ENCODE measurements at places on chromosomes 16 and 17.

DNA sequence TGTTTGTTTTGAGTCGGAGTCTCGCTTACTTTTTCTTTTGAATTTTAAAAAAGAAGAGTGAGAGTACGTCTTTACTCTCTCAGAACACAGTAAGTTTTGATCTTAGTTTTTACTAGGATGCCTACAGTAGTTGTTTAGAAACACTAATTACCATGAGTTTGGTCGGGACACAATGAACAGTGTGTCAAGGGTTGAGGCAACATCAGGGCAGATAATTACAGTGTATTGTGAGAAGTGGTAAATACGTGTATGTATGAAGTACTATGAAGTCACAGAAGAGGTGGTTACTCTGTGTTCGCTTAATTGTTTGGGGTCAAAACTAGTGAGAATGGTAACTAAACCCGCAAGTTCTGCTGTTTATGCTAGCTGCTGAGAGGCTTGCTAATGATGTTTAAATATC is 18.2 kb downstream of the PAFAH1B1 start:
- no peak for DNase-seq

DNA sequence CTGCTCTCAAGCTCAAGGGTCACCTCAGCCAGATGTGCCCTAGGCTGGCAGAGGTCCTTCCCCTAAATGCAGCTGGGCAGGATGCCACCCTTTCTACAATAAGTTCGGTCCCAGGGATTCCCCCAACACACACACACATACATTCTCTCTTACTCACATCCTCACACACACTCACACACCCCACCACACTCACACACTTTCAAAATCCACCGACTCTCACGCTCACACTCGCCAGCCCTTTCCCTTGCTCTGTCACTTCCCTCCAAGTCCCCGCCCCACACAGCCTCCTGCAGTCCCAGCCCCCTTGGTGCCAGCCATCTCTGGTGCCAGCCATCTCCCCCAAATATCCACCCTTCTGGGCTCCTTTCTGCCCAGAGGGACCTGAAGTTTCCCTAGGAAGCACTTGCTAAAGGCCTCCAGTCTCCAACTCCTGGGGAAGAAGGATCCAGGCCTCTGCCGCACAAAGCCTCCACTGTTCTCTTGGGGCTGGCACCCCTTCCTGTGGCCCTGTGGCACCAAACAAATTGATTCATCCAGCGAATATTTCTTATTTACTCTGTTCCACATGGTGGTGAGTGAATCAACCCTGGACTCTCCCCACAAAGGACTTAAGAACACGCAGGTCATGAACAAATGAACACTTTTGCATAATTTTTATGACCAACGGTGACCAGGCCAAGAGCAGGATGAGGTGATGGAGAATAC is 3.8 kb upstream of the USP36 start:
- peak; percentile 33 for DNase-seq

GRCh38 chr17:72840019-72840418 is 252.5 kb downstream of the SLC39A11 start:
- DNase-seq = no peak

DNA sequence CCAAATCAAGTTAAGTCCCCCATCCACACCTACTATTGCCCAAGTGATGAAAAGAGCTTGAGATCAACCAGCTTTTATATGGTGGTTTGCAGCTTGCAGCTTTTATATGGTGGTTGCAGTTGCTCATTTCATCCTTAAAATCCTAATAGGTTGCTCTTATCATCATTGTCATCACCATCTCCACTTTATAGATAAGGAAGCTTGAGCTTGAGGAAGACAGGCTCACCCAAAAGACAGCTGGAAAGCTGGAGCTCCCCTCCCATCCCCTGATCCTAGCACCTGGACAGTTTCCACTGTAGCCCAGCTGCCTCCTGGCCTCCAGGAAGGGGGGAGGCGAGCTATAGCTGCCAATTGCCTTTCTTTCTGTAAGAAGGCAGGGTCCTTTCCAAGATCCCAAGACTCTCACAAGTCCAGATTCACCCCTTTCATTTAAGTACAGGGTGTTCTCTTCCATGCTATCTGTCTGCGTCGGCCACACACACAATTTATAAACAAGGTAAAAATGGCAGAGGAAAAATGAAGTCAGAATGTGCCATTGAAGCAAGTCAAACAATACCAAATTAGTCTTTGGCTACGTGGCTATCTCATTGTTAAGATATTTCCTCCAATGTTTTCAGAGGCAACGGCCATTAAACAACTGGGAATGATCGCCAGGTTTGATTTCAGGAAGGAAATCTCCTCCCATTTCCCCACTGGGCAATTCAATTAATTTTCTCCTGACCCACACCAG is 63.3 kb downstream of the PECAM1 start:
- DNase-seq = no peak

DNA sequence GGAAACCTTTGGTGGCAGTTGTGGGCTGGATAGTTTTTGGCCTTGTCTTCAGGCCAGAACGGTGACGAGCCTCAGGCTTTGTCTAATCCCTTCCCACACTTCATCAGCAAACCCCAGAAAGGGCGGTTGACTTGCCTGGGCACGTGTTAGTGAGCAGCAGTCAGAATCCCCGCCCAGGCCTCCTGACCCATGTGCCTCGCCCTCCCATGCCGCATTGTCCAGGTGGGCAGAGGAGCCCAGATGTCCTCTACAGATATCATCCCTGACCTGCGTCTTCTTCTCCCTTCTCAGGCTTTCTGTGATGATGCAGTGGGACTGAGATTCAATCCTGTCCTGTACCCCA is 82.5 kb downstream of the OR1D5 start:
- no peak for DNase-seq
